ENCODE measurements at places on chromosomes 11 and 22.

- no peak for DNase-seq
Observed at GRCh38 chr11:77590194-77590782, 535 bp downstream of the AQP11 start.

- DNase-seq: no peak
Observed at GRCh38 chr11:31529701-31530100, 20.1 kb downstream of the ELP4 start.

- no peak for DNase-seq
Observed at GRCh38 chr11:65204646-65205601, 23.2 kb downstream of the CAPN1 start.

GRCh38 chr11:1202776-1203504, 19.9 kb upstream of the MUC5B start:
- DNase-seq: peak; percentile 81

DNA sequence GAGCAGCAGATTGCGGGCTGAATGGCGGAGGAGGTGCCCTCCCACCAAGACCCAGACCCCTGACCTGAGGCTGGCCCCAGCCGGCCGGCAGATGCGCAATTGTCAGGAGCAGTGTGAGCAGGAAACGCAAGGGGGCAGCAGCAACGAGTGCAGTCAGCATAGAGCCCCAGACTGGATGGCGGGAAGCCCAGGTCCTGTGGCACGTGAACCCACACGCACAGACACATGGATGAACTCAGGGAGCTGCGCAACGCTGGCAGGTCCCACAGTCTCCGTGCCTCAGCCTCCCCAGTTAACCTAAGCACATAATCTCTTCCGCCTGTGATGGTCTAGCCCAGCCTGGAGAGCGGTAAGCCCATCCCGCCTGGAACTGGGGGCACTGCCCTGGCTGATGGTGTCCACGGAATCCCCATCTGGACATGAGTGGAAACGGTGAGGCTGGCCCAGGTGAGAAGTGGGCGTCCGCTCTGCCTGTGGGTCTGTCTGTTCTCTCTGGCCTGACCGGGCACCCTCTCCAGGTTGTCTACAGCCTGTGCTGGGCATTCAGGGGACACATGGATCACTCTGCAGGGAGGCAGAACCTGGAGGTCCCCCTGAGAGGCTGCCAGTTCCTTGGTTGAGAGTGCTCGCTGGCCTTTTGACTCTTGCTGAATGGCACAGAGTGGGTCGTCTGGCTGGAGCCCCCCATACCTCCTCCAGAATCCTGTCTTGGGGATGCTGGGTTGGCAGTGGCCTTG, 626 bp upstream of the TBX10 start:
- peak; percentile 68 for DNase-seq

DNA sequence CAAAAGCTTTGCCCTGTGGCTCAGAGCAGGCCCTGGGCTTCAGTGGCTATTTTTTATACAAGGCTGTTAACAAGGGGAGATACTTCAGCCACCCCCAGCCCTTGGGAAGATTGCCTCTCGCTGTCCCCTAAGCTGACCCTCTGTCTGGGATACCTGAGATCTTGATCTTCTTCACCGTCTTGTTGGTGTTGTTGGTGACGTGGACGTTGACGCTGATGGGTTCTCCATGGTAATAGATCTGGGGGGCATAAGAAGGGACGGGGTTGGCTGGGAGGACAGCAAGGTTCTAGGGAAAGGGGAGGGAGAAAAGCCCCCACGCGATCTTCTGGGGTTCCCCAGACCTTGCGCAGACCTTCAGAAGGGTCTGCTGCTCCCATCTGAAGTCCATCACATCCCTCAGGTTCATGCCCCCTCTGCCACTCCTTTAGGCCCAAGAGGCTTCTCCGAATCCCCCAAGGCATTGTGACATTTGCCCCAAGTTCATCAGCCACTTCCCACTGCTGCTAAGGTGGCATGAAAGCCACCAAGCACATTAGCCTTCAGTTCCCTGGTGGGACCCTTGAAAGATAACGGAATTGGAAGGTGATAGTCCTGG, 36.7 kb downstream of the TPBGL start:
- DNase-seq: no peak

GRCh38 chr11:21895686-21896085, 297.2 kb upstream of the ANO5 start:
- no peak for DNase-seq

DNA sequence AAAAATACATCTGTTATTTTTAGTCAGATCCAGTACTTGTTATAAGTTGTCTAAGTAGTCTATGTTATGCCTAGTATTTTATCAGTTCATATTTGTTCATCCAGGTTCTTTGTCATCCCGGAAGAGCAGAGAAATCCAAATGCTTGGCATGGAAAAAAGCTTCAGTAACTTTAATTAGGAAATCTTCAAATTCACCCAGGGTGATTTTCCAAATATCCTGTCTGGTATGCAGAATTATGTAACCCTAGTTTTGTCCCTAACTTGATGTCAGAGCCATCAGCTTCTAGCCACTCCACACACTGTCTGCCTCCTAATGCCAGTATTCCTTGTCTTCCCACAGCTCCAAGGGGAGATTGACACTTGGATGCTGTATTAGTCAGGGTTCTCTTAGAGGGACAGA, 216.2 kb downstream of the ARHGAP42 start:
- DNase-seq: no peak

GRCh38 chr11:133814588-133815100, 30.7 kb downstream of the SPATA19 start:
- no peak for DNase-seq

DNA sequence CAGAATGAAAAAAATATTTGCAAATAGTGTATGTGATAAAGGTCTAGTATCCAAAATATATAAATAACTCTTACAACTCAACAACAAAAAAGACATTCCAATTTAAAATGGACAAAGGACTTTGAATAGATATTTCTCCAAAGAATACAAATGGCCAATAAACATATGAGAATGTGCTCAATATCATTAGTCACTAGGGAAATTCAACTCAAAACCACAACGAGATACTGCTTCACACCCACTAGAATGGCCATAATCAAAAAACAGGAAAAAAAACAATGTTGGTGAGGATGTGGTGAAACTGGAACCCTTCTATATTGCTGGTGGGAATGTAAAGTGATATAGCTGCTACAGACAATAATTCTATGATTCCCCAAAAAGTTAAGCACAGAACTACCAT, 38.6 kb upstream of the RPS13 start:
- DNase-seq: no peak

DNA sequence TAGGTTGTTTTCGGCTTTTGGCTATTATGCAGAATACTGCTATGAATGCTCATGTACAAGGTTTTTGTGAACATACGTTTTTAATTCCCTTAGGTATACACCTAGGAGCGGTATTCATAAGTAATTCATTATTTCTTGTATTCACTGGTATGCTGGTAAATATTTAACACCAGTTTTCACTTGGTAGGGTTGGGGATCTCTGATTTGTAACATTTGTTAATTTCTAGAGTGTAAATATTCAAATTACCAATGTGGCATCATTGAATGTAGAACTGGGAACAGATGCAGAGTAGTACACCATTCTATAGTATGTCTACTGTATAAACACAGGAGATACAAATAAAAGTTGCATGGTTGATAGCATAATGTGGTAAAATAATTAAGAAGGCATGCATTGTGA, 16.3 kb downstream of the GVQW3 start:
- no peak for DNase-seq

DNA sequence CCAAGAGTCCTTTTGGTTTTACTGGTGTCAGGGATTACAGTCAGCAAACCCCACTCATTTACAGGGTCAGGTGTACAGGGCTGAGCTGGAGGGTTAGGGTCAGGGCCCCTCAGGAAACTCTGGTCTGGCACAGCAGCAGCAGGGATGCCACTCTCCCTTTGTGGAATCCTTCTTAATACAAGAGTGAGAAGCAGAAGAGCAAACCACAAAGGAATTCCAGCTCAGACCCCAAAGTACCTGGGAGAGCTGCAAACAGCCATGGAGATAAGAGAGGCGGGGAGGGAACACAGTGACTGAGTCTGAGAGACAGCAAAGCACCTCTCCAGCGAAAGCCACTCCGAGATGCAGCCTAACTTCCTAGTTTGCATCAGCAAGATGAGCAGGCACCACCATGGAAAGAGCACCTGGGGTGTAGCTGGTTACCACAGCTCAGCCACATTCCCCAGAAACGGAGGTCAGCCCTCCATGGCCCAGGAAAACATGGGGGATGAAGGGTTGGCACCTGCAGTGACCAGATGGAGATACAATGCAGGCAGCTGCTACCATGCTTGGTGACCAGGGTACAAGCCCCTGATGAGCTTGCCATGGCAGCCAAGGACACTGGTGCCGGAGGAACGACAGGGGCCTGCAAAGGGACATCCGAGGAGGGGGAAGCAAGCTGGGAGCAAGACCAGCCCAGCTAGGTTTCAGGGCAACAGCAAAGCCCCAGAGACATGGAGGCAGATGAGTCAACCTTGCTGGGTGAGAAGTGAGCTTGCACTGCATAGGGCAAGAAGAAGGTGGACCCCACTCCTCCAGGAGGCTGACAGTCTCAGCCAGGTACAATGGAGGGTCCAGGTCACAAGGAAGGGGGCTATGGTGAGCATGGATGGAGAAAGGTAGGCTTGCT, 3.9 kb downstream of the BET1L start:
- no peak for DNase-seq

DNA sequence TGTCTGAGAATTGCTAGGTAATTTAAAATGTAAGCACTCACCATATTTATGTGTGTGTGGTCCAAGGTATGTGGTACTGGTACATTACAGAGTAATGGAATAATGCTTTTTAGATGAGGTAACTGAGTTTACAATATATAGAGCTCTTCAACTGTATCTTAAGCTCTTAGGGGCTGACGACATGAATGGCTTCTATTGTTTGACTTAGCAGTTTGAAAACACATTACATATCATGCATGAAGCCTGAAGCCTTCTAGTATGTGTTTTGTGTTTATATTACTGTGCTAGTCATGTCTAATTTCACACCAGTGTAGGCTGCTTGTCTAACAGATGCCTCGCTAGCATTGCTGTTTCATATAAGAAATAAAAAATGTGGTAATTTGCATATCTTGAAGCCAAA, 37.2 kb downstream of the GAS2 start:
- DNase-seq: no peak

GRCh38 chr22:47174096-47174495, 411.6 kb downstream of the TBC1D22A start:
- DNase-seq: no peak

- no peak for DNase-seq
Observed at GRCh38 chr11:12882670-12883069, 126.4 kb upstream of the RASSF10 start.

- no peak for DNase-seq
Observed at GRCh38 chr11:55503449-55503848, 50.8 kb upstream of the OR4C15 start.

- DNase-seq: peak; percentile 42
Observed at GRCh38 chr11:1100417-1101245, 26.0 kb downstream of the MUC2 start.

DNA sequence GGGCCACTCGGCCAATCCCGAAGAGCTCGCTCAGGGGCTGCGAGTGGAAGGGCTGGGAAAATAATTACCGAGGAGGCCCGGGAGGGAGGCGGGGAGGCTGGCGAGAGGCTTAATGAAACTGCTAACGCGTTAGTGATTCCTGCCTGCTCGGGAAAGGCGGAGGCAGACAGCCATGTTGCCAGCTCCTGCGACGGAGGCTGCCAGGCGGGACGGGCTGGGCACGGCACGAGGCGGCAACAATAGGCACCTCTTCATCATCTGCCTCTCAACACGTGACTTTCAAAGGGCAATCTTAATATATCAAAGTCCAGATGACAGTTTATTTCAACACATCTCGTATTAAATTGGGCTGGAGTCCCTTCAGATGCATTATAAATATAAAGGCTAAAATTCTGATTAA, 68.0 kb upstream of the TCF20 start:
- no peak for DNase-seq

DNA sequence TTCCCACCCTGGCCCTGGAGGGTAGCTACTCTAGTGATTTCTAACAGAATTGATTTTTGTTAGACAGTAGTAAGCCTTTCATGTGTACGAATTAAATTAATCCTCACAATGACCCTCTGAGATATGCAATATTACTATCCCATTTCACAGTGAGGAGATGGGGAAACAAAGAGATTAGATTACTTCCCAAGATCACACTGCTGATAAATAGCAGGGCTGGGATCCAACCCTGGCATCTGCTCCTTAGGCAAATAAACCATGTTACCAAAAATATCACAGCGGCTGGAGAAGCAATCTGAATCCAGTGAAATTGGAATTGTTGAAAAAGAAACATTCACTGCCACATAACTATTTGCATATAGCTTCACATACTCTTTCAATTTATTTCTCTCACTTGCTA, 12.8 kb upstream of the CAVIN3 start:
- no peak for DNase-seq

DNA sequence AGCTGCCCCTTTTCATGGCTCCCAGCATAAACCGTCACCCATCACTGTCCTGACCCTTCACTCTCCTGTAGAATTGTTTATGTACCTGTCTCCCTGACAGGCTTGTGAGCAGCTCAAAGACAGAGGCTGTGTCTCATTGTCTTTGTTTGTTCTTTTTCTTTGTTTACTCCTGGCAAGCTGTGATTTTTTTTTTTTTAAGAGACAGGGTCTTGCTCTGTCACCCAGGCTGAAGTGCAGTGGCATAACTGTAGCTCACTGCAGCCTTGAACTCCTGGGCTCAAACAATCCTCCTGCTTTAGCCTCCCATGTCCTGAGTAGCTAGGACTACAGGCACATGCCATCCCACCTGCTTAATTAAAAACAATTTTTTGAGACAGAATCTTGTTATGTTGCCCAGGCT, 9.7 kb downstream of the ARHGAP1 start:
- DNase-seq: no peak

GRCh38 chr11:110921742-110922521, 209.7 kb upstream of the ARHGAP20 start:
- no peak for DNase-seq

GRCh38 chr11:32817852-32818183, 11.9 kb upstream of the PRRG4 start:
- DNase-seq: no peak

GRCh38 chr11:28757725-28758515, 649.7 kb downstream of the METTL15 start:
- no peak for DNase-seq

DNA sequence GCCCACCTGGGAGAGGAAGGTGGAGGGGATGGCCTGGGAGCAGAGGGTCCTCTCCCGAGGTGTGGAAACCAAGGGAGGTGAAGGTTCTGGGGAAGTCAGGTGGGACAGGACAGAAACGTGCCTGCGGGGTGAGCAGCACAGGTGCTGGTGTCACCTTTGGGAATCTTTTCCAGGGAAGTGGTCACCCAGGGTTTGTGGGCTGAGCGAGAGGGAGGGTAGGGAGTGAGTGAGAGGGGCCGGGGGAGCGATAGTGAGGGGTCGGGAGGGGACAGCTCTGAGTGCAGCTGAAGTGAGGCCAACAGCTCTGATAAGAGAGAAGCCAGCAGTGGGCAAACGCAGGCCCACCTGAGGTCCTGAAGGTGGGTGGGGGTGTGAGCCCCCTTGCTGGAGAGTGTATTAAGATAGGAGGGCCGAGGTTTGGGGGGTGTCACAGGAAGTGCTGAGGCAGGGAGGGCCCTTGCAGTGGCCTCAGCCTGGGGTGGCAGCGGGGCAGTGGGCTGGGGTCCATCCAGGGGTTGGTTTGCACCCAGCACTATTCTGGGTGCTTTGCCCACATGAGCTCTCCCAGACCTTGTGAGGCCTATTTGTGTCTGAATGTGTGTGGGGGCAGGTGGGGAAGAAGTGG, 1.6 kb upstream of the SHANK3 start:
- no peak for DNase-seq

- no peak for DNase-seq
Observed at GRCh38 chr22:29459773-29460172, 20.2 kb upstream of the NEFH start.

GRCh38 chr11:125343718-125344131, 152.3 kb downstream of the FEZ1 start:
- DNase-seq: no peak
